ENCODE measurements at places on chromosomes 6 and 20.

DNA sequence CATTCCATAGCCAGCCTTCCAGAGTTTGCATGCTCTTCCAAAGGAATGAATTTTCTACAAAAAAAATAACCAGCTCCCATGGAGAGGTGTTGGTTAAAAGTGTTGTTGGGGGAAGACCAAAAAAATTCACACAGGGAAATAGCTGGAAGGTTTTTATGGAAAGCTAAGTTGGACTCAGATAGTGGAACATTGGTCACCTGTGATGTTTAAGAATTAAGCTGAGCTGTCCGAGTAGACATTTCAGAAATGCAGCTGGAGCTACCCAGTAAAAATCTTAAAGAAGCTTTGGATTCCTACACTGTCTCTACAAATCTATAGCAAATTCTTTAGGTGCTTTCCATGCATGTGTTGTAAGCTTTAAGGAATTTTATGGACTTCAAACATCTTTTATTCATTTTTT lies 155.5 kb downstream of the THBS2 start:
- no peak for DNase-seq

GRCh38 chr6:140671926-140672325 lies 1297.5 kb upstream of the CITED2 start:
- no peak for DNase-seq

- no peak for DNase-seq
Observed at GRCh38 chr6:167697316-167697715, 129.4 kb upstream of the AFDN start.

DNA sequence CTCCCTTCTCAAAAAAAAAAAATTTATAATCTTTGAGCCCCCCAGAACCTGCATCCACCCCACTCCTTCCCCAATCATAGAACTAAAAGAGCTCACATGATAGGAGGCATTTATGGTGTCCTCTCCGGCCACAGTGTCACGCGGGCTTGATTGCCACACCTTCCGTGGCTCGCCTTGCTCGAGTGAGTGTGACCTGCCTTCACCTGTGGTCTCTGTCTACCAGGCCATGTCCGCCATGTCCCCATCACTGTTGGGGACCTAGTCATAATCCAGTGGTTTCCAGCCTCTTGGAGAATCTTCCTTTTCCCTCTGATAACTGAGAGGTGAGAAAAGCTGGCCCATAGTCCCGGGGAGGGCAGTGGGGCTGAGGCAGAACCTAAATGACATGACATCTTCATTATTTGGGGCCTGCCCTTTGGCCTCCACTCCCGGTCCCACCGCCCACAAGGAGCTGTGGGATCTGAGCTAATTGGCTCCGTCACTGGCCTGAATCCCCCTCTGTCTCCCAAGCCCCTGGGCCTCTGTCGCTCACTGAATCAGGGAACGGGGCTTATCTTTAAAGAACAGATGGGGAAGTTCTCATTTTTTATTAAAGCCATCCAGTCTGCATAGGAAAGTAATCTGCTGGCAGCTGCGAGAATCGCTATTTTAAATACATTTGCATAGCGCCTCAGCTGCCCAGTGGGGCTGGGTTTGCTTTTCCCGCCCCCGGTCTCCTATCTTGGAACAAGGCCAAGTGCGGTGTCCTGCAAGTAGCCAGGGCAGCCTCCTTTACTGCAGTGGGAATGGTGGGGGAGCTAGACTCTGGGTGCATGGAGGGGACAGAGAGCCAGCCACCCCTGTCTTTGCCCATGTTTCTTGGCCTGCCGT lies 197.6 kb upstream of the PMEPA1 start:
- no peak for DNase-seq

GRCh38 chr6:133608620-133609019 lies 280.3 kb upstream of the TCF21 start:
- DNase-seq = no peak

DNA sequence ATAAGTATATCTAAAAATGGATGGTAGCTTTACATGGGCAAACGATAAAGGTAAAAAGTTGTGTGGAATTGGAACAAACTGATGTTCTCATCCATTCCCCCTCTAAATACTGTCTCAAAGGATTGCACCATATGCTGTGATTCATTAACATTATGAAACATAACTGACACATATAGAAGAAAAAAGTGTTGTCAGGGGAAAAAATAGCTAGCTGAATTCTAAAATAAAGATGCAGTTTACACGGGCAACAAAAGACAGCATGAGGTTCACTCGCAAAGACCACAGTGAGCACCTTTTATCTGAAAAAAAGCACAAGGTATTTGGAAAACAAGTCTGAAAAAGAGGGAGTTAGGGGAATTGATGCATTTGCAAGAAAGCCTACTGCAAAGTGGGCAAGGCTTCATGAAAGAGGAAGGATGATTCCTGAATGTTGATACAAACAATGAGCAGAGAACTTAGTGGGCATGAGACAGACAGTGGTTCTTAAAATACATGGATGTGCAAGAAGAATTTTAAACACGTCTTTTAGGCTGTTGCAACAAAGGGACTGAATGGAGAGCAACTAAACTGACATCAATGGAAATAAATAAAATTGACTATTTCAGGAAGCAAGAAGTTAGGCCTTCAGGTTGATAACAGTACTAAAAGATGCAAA lies 280.9 kb downstream of the KIF16B start:
- no peak for DNase-seq

DNA sequence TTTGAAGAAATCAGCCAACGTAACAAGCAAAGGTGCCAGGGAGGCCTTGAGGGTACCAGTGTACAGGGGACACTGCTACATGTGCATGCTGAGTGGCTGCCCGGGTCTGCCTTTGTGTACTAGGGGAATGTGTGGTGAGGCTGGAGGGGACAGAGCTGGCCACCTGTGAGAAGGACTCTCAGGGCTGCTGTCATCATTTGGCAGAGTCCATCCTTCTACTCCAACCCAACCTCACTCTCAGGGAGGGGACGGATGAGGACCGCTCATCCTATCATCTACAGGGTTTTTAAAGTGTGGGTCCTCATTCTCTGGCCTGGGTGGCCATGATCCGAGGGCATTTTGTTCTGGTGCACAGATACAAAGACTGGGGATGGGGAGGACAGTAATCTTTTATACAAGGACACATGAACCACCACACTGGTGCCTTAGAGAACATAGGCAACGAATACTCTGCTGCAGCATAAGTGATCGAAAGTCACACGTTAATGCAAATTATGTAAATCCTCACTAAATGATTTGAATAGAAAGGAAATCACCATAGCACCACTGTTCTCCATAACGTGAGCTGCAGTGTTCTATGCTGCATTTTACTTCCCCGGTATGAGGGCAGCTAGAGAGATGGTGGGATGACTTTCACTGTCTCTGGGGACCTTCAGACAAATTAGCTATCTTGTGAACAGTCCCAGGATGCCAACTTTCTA lies 181.4 kb downstream of the GMPR start:
- no peak for DNase-seq
